Activated CD4-positive, alpha-beta memory T cell treated with anti-CD3 and anti-CD28 coated beads, Interleukin-2, amount 10 ng/mL, durations not matched to agents 7 days and 5 days (primary cell): ENCODE measurements at places on chromosomes 4 and X. TPM values are rescaled to one million over a fixed set of nuclear protein-coding genes. Genes with fewer than 3 reads are reported as not detected.

SCD5 gene
- total RNA-seq, result 0.20 TPM

NDUFC1 gene
- total RNA-seq, result 36.1 TPM

DNA sequence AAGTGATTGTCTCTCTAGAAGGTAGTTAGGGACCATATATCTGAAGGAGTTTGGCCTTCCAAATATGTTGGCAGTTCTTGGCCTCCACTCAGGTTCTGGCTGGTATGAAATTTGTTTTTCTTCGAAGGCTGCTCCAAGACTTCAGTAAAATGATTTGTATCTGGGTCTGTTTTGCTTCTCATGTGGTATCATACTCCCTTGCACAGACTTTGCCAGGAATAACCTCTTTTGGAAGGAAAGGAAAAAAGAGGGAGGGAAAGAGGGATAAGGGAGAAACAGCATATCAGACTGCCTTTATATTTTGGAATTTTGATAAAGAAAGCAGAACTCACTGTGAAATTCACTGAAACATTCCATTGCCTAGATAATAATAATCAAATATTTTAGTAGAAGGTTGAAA, 242.1 kb upstream of the HHIP start:
- no peaks in the 10 kb centered on the region for H3K36me3 ChIP-seq
- no peaks in the 10 kb centered on the region for H3K27me3 ChIP-seq
- no peak overlapping the region for H3K27ac ChIP-seq
- no peak overlapping the region for H3K4me3 ChIP-seq
- DNase-seq, result no peak
- H3K4me1 ChIP-seq, result no peaks in the 10 kb centered on the region

GRCh38 chr4:42420140-42420539, 22.9 kb downstream of the SHISA3 start:
- no peak for DNase-seq
- H3K27ac ChIP-seq, result no peak overlapping the region
- H3K36me3 ChIP-seq, result peaks cover 7% of the 10 kb centered on the region
- H3K4me1 ChIP-seq, result no peaks in the 10 kb centered on the region
- no peak overlapping the region for H3K4me3 ChIP-seq

DNA sequence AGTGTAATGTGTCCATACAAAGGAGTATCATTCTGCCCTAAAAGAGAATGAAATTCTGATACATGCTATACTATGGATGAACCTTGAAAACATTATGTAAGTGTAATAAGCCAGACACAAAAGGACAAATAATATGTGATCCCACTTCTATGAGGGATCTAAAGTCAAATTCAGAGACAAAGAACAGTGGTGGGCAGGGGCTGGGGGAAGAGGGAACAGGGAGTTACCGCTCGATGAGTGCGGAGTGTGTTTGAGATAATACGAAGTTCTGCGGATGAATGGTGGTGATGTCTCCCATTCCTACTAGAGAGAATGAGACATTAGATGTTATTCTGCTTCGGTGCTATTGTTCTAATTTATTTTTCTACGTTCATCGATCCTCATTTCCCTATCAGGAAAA, 46.1 kb upstream of the TLR2 start:
- H3K27ac ChIP-seq, result no peak overlapping the region
- peaks cover 30% of the 10 kb centered on the region for H3K36me3 ChIP-seq
- no peak overlapping the region for H3K4me3 ChIP-seq
- no peaks in the 10 kb centered on the region for H3K27me3 ChIP-seq
- DNase-seq, result no peak

- H3K4me3 ChIP-seq, result no peak overlapping the region
- no peak overlapping the region for H3K27ac ChIP-seq
- H3K27me3 ChIP-seq, result peaks cover 6% of the 10 kb centered on the region
- DNase-seq, result no peak
- no peaks in the 10 kb centered on the region for H3K36me3 ChIP-seq
These were observed 35.1 kb upstream of the GEMIN8 start for GRCh38 chrX:14064626-14065432.
